ENCODE measurements at places on chromosomes 11 and 22. TPM values are rescaled to one million over a fixed set of nuclear protein-coding genes. Genes with fewer than 3 reads are reported as not detected.

KRTAP5-7 gene
- not detected for polyA plus RNA-seq

AQP11 gene
- polyA plus RNA-seq: 1.5 TPM

TEX54 gene
- polyA plus RNA-seq: not detected

FGF19 gene
- 1.2 TPM for polyA plus RNA-seq

BEST1 gene
- not detected for polyA plus RNA-seq

MAP4K2 gene
- polyA plus RNA-seq: 12.1 TPM

OSM gene
- 0.24 TPM for polyA plus RNA-seq

SLC6A5 gene
- not detected for polyA plus RNA-seq

MARK2 gene
- 18.6 TPM for polyA plus RNA-seq

SVIP gene
- polyA plus RNA-seq: 9.5 TPM

PNPLA5 gene
- not detected for polyA plus RNA-seq

LMF2 gene
- polyA plus RNA-seq: 26.3 TPM

TUB gene
- 13.9 TPM for polyA plus RNA-seq

SNX15 gene
- polyA plus RNA-seq: 28.5 TPM

FGF3 gene
- polyA plus RNA-seq: not detected

ARHGAP20 gene
- 11.7 TPM for polyA plus RNA-seq

CBLIF gene
- polyA plus RNA-seq: not detected

DNAJB7 gene
- 0.10 TPM for polyA plus RNA-seq

TTLL12 gene
- not detected for polyA plus RNA-seq

CARNS1 gene
- 26.7 TPM for polyA plus RNA-seq

CXCR5 gene
- polyA plus RNA-seq: not detected

CRELD2 gene
- polyA plus RNA-seq: 18.2 TPM

OR5J2 gene
- not detected for polyA plus RNA-seq

TMEM191B gene
- polyA plus RNA-seq: not detected

AMOTL1 gene
- 53.7 TPM for polyA plus RNA-seq

MMP12 gene
- not detected for polyA plus RNA-seq

OR5A1 gene
- 0.01 TPM for polyA plus RNA-seq

OR8J1 gene
- not detected for polyA plus RNA-seq

C11orf87 gene
- 0.64 TPM for polyA plus RNA-seq
